ENCODE measurements at places on chromosomes 3 and 15. TPM values are rescaled to one million over a fixed set of nuclear protein-coding genes. Genes with fewer than 3 reads are reported as not detected.

DNA sequence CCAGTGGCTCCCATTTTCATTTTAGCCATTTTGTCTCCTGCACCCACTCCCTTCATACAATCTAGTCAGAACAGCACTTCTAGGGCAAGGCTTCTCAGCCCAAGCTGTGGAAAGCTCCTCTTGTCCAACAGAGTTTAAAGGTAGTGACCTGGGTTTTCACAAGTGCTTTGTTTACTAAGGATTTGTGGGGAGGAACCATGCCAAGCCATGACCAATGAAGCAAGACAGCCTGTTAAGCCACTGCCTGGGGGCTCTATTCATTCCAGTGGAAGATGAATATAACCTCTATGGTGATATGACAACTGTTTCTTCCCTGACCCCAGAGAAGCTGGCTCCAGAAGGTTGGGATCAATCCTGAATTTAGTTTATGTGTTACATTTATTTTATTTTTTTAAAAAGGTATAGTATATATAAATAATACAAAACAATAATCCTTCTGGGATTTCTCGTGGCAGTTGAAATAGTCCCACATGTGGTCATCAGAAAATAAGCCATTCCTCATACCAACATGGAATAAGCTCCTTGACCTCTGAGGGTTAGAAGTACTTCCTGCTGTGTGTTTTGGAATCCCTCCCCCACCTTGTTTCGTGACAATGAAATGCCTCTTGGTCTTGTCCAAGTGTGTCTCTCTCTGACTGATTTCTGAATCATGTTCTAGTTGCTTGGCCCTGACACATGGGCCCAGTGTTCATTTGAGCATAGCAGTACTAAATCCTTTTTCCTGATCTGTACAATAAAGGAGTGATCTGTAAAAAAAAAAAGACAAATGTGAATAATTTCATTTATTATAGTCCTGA, 13.3 kb upstream of the THUMPD3 start:
- peak; percentile 42 for DNase-seq

GRCh38 chr3:173395073-173395411, 2.5 kb upstream of the NLGN1 start:
- no peak for DNase-seq

The SEMA5B gene
- polyA plus RNA-seq, result 28.6 TPM

The SHF gene
- 16.9 TPM for polyA plus RNA-seq

DNA sequence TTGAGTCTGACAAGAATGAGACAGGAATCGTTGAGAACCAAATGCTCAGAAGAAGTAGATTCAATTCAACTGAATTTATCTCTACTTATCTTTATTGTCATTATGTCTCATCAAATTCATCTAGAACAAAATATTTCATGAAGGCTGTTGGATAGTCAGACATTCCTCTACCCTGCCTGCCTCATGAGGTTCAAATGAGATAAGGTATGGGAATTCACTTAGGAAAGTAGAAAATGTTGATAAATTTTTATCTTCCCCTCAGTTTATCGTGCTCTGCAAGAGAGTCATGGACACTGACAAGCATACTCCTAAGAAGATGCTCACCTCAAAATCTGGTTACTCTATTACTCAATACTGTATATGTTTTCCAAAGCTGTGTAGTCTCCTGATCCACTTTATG, 149.7 kb upstream of the CDIN1 start:
- no peak for DNase-seq

DNA sequence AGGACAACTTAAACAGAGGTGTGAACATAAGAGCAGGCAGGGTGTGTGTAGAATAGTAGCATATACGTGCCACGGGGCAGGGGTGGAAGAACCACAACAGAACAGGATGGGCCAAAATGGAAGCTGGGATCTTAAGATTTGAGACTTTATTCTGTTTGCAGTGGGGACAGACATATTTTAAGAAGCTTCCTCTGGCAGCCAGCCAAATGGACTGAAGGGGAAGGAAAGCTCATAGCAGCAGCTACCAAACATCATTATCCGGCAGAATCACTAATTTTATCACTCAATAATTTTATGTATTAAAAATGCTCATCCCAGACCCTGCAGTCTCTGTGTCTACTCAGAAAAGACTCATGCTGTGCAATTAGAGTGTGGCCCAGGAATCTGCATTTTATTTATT, 130.9 kb upstream of the CTDSPL start:
- no peak for DNase-seq

DNA sequence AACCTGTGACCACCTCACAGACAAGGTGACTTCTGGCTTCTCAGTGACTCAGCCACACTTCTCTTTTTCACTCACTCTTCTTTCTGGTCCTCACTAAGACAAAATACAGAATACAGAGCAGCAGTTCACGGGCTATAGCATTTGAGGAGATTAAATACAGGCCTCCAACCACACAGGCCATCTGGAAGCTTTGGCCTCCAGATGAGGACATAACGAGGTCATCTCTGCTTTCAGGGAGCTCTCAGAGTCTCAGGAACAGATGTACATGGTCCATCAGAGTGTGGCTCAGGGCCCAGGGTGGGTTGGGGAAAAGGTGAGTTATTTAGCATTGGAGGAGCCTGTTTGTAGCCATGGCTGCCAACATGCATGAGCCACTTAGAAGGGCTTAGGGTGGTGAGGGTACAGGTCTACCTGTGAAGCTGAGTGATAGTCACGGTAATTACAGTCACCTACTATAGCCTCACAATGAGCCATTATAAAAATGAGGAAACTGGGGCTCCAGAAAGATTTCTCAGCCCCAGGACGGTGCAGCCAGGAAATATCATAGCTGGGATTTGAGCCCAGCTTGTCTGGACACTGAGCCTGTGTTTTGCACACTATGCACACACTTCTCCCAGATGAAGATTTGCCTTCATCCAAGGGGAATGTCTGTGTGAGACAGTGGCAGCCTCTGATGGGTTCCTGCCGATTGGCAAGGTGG, 159.8 kb upstream of the CTDSPL start:
- DNase-seq, result no peak

GRCh38 chr3:52086976-52087663, 30.7 kb upstream of the DUSP7 start:
- no peak for DNase-seq

DNA sequence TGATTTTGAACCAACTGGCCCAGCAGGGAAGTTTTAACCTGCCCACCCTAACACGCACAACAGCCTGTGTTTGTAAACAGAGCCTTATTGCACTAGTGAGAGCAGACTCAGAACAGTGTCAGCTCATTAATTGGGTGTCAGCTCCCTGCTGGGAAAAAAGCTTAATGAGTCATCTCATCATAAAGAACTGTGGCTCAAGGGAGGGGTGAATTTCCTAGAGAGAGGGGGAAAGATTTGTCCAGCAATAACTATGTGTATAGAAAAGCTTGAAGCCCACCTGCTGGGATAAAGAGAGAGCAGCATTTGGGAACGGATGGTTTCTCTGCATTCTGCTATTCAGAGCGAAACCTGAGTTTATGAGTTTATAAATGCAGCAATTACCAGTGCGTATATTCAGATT, 48.9 kb upstream of the GMNC start:
- DNase-seq, result no peak

- DNase-seq, result no peak
Observed at GRCh38 chr3:152717252-152717651, 117.7 kb upstream of the P2RY1 start.
